H54 (cell line): ENCODE measurements at places on chromosomes 3 and 15.

GRCh38 chr15:26376243-26376642, 396.6 kb downstream of the GABRB3 start:
- DNase-seq, result no peak

GRCh38 chr15:81291916-81292522, 31.9 kb downstream of the STARD5 start:
- no peak for DNase-seq

GRCh38 chr3:129276385-129276784, 2.3 kb upstream of the HMCES start:
- no peak for DNase-seq

DNA sequence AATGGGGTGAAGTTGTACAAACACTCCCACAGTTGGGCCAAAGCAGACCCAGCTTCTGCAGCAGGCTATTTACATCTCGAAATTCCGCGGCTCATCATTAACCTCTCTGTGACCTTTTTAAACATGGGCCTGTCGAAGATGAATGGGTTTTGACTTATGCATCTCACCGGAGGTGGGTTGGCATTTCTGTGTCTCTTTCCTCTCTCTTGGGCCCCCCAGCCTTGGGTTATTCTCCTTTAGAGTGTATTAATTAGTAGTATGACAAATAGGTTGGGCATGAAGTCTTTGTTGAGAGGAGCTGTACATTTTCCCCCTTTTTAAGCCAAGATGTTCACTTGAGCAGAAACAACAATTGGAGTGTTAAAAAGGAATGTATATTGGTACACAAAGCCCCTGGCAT, 9.8 kb downstream of the SMAD6 start:
- DNase-seq, result no peak

DNA sequence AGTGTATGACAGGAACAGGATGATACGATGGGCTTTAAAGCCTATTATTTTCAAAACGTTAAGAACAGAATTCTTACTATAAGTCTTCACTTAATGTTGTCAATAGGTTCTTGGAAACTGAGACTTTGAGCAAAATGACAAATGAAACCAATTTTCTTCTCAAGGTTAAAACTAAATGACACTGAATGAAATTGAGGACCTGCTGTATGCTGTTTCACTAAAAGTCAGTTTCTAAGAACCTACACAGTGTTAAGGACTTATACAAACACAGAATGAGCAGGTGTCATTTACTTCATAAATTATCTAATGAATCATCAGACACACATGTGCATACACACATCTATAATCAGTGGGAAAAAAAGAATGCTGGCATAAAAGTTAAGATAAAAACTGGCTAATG, 106.9 kb downstream of the RFTN1 start:
- DNase-seq, result no peak

DNA sequence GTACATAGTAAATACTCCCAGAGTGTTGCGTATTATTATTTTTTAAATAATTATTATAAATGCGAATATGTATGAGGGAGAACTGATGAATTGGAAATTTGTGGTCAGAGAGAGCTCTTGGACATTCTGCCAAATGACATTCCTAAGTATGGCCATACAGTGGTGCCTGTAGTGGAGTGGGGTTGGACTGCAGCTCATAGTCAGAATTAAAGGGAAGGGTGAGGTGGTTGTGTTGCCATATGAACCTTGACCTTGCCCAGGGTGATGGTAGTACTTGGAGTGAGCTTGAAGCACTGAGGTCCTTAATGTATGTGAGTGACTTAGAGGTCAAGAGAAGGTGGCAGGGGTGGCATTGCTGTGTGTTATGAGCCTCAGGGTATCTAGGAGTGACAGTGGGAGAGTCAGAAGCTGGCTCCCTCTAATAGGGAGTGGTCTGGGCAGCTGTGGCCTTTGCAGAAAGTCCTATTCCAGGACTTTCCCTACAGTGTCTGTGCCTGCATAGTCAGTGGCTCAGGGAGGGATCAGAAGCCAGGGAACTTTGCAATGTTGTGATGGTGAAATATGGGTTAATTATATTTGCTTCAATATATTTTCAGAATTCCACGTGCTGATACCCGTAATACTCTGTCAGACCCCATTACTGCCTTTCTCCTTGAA, 26.2 kb downstream of the PDE8A start:
- DNase-seq, result no peak
